ENCODE measurements at places on chromosomes 7 and 10. TPM values are rescaled to one million over a fixed set of nuclear protein-coding genes. Genes with fewer than 3 reads are reported as not detected.

The CEP55 gene
- total RNA-seq, result 81.1 TPM

The PRF1 gene
- 265 TPM for total RNA-seq

The CHST3 gene
- not detected for total RNA-seq

The SCIN gene
- 0.39 TPM for total RNA-seq

The CALHM1 gene
- 1.8 TPM for total RNA-seq

The ANXA8L1 gene
- not detected for total RNA-seq

The PLXNA4 gene
- total RNA-seq, result 45.4 TPM

The XRCC2 gene
- total RNA-seq, result 15.3 TPM

The SPDYE16 gene
- total RNA-seq, result 0.18 TPM

The PRLHR gene
- total RNA-seq, result not detected

DNA sequence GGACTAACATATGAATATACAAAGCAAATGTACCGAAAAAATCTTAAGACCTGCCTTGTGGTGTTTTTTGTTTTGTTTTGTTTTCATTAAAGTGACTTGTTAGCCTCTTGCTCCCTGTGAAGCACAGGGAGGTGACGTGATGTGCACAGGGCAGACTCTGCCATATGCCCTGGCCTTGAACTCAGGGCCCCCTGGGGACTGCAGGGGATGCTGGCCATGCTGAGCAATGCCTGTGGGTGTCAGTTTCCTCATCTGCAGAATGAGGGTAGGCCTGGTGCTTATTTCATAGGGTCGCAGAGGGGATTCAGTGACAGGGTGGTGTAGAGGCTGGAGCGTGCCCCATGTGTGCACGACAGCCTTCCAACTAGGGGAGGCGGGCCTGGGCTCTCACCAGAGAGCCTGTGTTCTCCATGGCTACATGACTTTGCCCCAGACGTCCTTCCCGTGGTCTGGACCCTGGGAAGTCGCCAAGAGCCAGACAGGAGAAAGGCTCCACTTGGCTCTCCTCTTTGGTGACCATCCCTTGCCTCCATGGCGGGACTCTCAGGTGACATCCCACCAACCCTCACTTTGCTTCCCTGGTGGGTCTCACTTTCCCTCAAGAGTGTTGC lies 14.5 kb downstream of the EGFR start:
- DNase-seq, result no peak

- DNase-seq, result no peak
These were observed 297.8 kb downstream of the ELMO1 start for GRCh38 chr7:37150856-37151255.

DNA sequence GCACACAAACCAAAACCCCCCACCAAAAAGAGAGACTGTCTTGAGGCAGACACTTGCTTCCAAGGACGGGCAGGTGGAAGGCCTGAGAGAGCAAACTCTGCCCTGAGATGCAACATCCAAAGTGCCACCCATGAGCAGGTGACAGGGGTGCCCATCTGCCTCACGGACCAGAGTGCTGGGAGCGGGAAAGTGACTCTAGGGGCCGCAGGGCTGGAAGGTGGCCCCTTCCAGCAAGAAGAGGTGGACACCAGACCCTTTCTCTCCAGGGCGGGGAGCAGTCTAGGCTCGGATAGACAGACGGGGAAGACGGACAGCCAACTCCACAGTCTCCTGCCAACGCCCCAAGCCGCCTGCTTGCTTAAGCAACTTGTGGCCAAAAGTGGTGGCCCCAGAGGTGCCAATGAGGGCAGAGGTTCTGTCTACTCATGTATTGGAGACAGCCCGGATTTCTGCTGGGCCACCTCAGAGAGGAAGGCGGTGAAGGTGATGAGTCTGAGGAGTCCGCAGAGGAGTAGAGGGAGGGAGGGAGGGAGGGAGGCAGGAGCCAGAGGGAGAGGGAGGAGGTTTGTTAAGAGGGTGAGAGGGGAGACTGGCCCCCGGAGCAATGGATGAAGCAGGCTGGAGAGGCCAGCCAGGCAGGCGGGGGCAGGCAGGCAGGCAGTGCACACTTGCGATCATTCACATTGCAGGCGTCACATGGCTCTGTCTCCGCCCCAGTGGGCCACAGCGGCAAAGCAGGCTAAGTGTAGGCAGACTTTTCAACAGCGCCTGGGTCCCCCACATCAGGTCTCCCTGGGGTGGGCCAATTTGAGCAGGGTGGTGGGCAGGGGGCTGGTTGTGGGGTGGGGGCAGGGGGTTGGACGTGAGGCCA lies 65.6 kb downstream of the SLC29A4 start:
- no peak for DNase-seq

- no peak for DNase-seq
These were observed 102.9 kb upstream of the PHYHIPL start for GRCh38 chr10:59073456-59074053.

GRCh38 chr7:37330775-37331174 lies 117.9 kb downstream of the ELMO1 start:
- DNase-seq, result no peak

DNA sequence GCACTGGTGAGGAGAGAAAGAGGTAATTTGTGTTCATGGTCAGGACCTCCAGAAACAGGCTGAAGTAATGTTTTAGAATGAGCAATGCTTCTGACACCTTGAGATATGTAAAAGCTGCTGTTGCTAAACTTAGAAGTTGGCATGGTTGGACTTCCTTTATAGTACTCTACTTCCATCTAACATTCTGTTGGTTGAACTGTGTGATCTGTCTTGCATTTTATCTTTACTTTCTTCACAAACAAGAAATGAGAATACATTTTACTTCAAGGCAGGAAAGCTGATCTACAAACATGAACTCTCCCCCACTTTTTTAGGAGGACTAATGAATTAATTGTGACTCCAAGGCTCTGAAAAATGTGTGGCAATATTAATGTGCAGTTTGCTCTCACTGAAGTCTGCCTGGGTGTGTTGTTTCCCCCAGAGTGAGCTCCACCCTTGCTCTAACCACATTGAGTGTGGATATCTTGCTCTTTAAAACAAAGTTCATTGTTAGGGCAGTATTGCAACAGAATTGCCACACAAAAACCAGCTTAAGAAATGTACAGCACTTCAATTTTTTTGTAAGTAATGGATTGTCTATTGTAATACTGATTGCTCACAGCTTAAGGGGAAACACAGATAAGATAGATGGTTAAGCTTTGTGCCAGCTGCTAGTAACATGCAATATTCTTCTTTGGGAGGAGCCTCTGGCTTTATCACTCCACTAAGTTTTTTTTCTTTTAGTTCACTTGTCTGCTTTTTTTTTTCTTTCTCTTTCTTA lies 69.0 kb downstream of the ADD3 start:
- DNase-seq, result peak; percentile 63

- DNase-seq, result no peak
These were observed 365.2 kb upstream of the ZMIZ1 start for GRCh38 chr10:78703593-78703992.

GRCh38 chr10:6721964-6722615 lies 142.0 kb upstream of the PRKCQ start:
- DNase-seq, result no peak

- no peak for DNase-seq
These were observed 288.2 kb upstream of the MAGI2 start for GRCh38 chr7:79741684-79742083.

- DNase-seq, result no peak
These were observed 14.5 kb downstream of the GPR146 start for GRCh38 chr7:1058821-1059199.

GRCh38 chr10:21926949-21927348 lies 76.6 kb downstream of the DNAJC1 start:
- DNase-seq, result no peak

DNA sequence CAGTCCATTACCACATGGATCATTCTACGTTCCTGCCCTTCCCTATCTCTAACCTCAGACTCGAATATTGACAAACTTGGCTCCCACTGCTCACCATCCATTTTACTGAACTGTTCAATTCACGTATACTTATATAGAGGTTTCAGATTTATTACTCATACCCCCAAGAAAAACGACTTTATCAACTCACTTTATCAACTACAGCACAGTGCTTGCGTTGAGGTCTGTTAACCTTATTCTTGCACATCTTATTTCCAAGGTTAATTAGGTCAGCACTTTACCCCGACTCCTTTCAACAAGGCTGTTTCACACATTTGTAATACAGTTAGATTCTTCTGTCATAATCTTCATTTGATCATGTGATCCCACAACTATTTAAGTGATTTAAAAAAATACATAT lies 162.3 kb upstream of the AHR start:
- DNase-seq, result no peak

- DNase-seq, result no peak
These were observed 166.4 kb downstream of the MLLT10 start for GRCh38 chr10:21700474-21700873.

DNA sequence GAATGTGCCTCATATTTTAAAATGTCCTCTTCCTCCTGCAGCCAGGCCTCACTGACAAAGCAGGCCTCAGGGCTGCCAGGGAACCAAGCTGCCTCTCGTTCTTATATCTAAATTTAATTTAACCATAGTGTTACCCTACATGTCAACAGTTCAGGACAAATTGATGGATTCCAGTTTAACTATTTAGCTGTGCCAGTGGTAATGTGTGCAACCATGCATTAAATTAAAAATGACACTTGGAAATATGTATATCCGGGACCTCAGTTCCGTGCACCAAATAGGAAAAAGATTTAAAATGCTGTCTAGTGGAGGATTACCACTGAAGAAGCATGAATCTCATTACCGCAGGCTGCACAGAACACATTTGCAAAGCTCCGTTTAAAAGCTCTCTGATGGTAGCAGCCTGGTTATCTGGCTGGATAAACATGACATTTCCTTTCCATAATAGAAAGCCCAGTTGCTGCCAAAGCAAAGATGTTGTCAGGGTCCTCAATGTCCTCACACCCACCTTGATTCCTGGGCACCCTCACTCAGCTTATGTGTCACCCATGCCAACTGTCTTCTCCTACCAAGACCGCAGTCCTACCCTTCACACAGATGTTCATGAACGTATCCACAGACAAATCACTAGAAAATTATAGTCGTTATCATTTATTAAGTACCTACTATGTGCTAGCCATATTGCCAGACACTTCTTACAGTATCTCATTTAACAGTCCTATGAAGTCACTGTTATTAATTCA lies 73.3 kb upstream of the FRMD4A start:
- no peak for DNase-seq

Measured in activated CD8-positive, alpha-beta T cell treated with anti-CD3 and anti-CD28 coated beads, Interleukin-2, amount 10 ng/mL, durations not matched to agents 7 days and 5 days (primary cell).